ENCODE measurements at places on chromosomes 16 and 17.

DNA sequence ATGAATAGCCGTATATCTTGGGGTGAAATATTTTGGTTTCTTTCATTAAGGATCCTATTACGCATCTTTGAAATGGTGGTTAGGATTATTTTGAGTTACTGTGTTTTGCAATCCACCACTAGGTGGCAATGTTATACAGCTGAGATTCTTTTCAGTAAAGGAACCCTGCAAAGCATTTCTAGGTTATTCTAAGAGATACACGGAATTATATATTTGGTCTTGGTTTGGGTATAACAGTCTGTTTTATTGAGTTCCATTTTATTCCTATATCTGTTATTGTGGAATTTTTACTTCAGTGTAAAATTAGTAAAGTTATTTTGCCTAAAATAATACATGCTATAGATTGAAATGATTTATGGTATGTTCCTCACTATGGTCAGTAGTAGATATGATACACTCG is 62.9 kb upstream of the CPHXL start:
- peak; percentile 59 for DNase-seq

GRCh38 chr16:85253084-85253941 is 141.0 kb upstream of the CIBAR2 start:
- DNase-seq: peak; percentile 53

DNA sequence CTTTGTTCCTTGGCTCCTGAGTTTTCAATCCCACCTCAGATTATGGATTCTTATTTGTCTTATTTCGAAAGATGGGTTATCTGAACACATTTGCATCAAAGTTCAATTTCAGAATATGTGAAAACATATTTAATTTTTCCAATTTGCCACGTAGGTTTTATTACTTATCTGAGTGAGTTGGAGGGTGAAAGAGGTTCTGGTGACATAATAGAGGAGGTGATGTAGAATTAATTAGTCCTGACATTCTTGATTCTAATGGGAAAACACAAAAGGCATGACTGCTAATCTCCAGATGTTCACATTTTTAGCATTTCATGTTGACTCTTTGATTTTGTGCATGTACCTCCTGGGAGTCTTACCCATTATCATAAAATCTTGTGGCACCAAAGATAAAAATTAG is 9.1 kb downstream of the TOM1L1 start:
- DNase-seq: no peak

GRCh38 chr17:3554440-3554839 is 3.2 kb downstream of the TRPV3 start:
- no peak for DNase-seq

- DNase-seq: no peak
Observed at GRCh38 chr16:73909529-73910035, 387.0 kb upstream of the PSMD7 start.

DNA sequence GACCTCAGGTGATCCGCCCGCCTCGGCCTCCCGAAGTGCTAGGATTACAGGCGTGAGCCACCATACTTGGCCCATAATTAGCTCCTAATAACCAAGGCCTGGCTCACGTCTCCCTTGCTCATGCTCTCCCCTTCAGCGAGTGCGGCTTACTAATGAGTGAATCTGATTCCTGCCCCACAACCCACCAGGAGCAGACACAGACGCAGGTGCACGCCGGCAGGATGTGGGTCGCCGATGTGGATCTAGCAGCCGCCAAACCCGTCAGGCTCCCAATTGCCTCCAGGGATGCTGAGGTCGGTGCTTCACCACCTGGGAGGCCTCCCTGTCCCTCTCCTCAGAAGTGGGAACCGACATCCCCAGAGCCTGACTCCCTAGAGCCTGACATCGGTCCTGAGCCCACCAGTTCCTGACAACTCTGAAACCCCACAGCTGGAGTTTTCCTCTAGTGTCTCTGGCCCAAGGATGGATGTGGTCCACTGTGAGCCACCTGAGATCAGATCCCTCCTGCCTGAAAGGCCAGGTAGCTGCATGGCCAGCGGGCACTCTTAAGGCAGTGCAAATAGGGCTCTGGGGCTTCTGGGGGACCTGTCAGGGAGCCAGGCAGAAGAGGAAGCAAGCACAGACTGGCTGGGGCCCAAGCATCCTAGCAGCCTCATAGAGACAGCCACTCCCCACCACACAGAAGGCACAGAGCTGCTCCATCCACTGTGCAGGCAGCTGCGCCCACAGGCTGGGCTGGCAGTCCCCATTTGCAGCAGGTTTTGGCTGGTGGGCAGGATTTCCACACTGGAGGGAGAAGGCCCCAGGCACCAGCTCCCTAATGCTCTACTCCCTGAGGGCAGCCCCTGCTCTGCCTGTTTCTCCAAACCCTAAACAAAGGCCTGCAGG is 10.8 kb downstream of the EXOC7 start:
- DNase-seq: no peak

GRCh38 chr17:79919862-79920720 is 80.9 kb upstream of the CBX4 start:
- DNase-seq: no peak

- no peak for DNase-seq
Observed at GRCh38 chr17:67853703-67854102, 28.4 kb downstream of the BPTF start.

DNA sequence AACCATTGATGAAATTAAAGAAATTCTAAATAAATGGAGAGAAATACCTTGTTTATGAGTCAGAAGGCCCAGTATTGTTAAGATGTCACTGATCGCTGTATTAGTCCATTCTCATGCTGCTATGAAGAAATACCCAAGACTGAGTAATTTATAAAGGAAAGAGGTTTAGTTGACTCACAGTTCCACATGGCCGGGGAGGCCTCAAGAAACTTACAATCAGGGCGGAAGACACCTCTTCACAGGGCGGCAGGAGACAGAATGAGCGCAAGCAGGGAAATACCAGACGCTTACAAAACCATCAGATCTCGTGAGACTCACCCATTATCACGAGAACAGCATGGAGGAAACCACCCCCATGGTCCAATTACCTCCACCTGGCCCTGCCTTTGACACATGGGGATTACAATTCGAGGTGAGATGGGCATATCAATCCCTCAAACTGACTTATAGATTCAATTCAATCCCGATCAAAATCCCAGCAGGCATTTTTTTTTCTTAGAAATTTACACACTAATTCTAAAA is 157.2 kb downstream of the ENGASE start:
- DNase-seq: no peak

DNA sequence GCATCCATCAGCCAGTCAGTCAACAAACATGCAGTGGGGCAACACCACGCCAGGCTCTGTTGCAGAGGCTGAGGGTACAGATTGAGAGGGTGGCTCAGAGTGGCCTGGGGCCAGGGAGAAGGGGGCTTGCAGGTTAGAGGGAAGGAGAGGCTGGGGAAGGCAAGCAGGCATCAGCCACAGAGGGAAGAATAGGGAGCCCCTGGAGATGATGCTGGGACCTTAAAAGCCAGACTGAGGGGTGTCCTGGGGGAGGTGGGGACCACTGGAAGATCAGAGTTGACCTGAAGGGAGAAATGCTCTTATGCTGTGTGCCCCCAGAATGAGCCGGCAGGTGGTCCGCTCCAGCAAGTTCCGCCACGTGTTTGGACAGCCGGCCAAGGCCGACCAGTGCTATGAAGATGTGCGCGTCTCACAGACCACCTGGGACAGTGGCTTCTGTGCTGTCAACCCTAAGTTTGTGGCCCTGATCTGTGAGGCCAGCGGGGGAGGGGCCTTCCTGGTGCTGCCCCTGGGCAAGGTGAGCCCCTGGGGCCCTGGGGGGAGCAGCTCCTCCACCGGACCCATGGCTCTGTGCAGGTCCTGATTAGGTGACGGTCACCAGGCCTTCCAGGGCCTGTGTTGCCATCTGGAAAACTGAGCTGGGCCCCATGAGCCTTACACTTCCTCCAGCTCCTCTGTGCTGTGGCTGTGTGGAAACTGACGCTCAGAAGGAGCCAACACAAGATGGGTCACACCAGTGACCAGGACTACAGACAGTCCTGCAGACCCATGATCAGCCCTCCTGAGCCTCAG is 1.7 kb downstream of the CORO1A start:
- DNase-seq: no peak

- no peak for DNase-seq
Observed at GRCh38 chr16:3948378-3948995, 68.0 kb upstream of the CREBBP start.

- DNase-seq: no peak
Observed at GRCh38 chr16:84138824-84139627, 6.0 kb downstream of the HSDL1 start.

GRCh38 chr16:897200-897543 is 73.6 kb downstream of the LMF1 start:
- no peak for DNase-seq

DNA sequence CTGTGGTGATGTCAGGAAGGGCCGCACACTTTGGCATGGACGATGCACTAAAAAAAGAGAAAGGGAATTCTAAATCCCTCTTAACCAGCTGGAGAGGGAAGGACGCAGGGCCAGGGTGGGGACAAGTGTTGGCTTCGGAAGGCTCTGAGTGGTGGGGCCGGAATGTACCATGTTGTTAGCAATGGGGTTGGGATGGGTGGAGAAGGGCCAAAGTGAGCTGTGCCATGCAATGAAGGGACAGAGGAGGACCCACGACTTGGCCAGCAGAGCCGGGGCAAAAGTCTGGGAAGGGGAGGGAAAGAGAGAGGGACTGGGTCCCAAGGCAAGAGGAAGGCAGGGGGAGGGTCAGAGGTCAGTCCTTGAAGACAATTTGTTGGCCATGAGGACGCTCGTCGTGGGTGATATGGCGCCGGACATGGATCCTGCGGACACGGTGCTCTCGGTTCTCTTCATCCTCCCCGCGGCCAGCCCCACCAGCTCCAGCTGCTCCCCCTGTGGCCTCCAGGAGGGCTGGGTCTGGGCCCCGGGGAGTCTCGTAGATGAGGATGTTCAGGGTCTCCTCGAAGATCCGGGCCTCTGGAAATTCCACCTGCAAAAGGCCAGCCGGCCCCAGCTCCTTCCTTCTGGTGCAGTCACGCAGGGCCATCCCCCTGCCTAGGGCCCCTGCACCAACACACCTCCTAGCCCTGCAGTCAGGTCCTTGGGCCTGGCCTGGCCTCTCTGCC is 6.4 kb downstream of the ASPHD1 start:
- no peak for DNase-seq

DNA sequence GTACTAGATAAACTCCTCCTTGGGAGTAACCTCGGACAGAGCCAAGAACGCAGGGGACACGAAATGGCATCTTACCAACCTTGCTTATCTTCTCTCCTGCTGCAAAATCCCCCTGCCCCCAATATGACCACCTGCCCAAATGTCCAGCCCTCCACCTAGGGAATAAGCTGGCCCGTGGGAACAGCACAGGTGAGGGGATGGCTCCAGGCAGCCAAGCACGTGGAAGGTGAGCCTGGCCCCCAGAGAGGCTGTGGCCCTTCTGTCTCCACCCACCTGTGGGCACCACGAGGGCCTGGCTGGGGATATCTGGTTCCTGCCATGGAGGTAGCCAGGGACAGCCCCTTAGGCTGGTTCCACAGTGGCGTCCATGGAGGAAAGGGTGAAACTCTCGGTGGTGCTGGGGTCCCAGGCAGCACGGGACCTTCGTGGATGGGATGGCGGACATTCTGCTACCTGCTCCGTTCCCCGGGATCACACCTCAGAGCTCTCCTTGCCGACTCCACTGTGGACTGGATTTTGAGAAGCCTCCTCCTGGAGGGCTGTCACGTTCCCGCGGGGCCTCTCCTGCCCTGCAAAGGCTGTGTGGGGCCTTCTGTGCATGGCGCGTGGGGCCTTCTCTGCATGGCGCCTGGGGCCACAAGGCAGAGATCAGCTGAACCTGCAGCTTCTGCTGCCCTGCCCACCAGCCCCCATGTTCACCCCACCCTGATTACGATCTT is 388.5 kb upstream of the TNRC6C start:
- peak; percentile 45 for DNase-seq

DNA sequence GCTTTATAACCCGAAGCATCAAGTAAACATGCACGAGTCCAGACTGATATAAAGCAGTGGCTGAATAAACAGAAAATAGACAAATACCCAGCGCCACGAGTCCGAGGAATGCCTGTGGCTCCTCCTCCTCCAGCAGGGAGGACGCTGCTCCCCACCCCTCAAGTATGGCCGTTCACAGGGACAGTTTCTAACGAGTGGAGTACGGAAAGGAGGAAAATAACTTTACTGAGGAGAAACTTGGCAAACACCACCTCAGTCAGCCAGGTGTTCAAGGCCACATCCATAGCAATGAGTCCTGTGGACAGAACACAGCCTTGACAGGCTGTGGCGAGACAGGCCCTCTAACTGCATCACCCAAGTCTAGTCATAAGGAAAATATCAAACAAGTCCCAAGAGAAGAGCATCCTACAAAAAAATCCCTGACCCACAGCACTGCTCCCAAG is 9.2 kb downstream of the ZDHHC7 start:
- DNase-seq: no peak

- DNase-seq: no peak
Observed at GRCh38 chr17:46977750-46978488, 1.1 kb downstream of the RPRML start.

- no peak for DNase-seq
Observed at GRCh38 chr17:79657036-79657435, 46.2 kb upstream of the RBFOX3 start.

GRCh38 chr16:55035029-55035428 is 104.4 kb downstream of the IRX5 start:
- no peak for DNase-seq

DNA sequence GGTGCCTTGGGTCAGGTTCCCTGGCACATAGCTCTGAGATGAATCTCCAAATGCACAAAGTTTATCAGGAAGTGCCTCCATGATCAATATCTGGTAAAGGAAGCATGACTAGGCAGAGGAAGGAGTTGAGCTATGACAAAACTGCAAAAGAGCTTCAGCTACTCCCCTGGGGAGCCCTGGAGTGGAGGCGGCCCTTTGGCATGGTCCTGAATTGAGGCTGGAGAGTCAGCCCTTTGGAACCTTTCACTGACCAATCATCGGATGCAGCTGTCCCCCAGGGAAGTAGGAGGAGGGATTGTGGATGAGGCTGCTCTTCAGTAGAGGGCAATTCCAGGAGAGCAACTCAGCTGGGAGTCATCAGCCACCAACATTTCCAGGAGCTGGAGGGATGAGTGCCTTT is 46.1 kb upstream of the NLRP1 start:
- DNase-seq: no peak

- no peak for DNase-seq
Observed at GRCh38 chr16:48965386-48965785, 316.3 kb downstream of the CBLN1 start.

DNA sequence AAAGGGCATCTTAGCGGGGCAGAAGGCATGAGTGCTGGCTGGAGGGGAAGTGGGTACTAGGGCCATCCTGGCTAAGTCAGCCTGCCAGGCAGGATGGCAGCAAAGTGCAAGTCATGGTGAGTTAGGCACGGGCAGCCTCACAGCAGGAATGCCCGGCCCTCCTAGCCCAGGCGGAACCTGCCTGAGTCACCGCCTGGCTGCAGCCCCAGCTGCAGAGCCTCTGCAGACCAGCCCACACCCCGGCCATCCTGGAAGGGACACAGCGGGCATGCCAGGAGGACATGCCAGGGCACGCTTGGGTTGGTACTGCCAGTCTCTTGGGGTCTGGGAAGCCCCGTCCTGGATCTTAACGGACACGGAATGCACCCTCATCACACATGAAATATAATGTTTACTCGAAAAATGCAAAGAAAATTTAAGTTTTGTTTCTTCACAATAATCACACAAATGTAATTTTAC is 5.0 kb upstream of the ALDH3A1 start:
- peak; percentile 69 for DNase-seq

- no peak for DNase-seq
Observed at GRCh38 chr16:743794-744500, 3.1 kb upstream of the CIAO3 start.

All from hematopoietic multipotent progenitor cell treated with erythropoietin and hydrocortisone succinate and interleukin-3 and kit ligand, for 15 days (in vitro differentiated cells).